NCI-H1930 (cell line): ENCODE measurements at places on chromosomes 5 and 9.

GRCh38 chr5:125549322-125549911, 803.0 kb upstream of the ZNF608 start:
- no peak for DNase-seq

GRCh38 chr9:130927995-130928900, 10.8 kb downstream of the FIBCD1 start:
- no peak for DNase-seq

DNA sequence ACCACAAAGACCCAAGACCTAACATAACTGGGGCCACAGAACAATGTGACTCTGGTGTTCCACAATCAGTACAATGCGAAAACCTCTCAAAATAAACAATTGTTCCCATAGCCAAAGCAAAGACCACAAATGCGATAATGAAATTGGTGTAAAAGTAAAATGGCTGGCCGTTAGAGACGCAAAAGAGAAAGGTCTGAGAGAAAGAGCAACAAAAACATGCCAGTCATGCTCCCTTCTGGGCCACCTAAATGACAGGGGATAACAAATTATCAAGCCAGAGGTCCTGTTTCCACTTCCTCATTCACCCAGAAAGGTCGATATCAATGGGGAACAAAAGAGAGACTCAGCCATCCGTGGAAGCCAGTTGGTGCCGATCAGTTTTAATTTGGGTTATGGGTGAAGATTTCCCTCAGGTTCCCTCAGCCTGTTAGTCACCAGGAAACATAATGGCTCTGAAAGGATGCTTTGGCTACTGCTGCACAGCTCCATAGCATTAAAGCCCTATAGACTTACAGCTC, 9.2 kb upstream of the CFAP95 start:
- no peak for DNase-seq

DNA sequence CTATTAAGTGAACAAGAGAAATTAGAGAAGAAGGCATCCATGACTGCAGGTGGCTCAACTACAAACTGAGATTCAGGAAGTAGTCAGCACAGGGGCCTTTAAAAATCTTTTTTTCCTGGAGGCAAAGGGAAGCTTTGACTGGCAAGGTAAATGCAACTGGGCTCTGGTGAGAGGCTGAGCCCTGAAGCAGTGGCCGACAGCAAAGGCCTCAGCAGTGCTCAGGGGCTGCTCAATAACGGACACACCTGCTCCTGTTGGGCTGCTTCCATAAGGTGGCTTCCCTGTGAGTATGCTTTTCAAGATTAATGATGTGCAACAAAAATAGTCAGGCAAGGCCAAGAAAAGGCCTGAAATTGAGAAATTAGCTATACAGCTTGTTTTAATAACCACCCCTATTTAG, 134.2 kb upstream of the RGMB start:
- DNase-seq: peak; percentile 75

DNA sequence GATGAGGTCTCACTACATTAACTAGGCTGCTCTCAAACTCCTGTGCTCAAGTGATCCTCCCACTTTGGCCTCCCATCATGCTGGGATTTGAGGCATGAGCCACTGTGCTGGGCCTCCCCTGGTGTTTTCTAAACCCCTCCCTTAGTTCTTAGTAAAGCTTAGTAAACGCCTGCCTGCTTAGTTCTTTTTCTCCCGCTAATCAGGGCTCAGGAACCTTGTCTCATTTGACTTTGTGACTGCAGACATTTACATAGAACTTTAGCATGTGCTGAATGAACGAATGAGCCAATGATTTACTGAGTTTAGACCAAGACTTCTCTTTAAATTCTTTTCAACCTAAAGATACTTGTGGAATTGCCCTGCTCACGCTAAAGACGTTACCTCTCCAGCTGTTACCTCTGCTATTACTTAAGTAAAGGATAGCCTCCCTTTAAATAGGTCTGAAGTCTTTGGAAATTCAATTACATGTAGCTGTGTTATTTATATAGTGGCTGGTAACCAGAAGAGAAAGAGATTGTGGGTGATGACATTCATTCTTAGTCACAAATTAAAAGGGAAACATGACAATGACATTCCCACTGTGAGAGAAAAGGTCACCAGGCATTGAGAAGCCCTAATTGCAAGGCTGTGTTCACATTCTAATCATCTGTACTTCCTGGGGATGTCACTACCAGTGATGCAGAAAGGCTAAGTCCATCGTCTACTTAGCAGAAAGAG, 18.6 kb upstream of the SUSD1 start:
- no peak for DNase-seq

- no peak for DNase-seq
Observed at GRCh38 chr9:126411948-126412284, 85.3 kb downstream of the MVB12B start.

DNA sequence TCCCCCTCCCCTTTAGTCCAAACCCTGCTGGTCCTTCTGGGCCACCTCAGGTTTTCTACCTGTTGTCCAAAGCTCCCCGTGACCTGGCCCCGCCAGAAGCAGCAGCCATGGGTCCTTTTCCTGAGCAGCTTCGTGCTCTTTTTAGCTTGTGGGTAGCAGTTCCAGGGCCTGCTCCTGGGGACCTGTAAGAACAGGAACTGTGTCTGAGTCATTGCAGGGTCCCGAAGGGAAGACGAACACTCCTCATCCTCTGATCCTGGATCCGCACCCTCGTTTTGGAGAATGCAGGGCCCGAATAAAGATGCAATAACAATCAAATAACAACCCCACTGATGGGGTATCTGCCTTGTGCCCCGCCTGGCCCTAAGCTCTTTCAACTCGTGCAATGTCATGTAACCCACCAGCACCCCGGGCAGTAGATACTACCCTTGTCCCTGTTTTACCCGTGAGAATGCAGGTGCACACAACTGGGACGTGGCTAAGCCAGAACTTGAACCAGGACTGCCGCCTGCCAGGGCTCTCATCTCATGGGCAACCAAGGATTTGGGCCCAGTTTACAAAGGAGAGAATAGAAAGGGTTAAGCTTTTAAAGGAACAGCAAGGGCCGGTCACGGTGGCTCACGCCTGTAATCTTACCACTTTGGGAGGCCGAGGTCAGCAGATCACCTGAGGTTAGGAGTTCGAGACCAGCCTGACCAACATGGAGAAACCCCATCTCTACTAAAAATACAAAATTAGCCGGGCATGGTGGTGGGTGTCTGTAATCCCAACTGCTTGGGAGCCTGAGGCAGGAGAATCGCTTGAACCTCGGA, 33.2 kb downstream of the NEK6 start:
- DNase-seq: no peak

DNA sequence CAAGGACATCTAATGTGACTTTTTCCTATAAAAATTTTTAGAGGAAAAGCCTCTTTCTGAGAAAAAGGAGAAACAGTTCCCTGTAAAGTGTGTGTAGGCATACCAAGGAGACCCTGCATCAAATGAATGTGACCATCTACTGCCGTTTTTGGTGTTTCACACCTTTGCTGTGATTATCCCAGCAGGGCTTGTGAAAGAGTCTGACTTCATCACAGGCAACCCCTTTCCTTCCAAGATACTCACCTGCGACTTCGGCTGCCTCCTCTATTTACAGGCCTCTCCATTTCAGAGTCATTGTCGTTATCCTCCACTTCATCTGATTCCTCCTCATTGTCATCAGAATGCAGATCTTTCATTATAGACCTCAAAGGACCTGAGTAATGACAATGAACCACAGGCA, 259.1 kb downstream of the MLLT3 start:
- DNase-seq: peak; percentile 25

DNA sequence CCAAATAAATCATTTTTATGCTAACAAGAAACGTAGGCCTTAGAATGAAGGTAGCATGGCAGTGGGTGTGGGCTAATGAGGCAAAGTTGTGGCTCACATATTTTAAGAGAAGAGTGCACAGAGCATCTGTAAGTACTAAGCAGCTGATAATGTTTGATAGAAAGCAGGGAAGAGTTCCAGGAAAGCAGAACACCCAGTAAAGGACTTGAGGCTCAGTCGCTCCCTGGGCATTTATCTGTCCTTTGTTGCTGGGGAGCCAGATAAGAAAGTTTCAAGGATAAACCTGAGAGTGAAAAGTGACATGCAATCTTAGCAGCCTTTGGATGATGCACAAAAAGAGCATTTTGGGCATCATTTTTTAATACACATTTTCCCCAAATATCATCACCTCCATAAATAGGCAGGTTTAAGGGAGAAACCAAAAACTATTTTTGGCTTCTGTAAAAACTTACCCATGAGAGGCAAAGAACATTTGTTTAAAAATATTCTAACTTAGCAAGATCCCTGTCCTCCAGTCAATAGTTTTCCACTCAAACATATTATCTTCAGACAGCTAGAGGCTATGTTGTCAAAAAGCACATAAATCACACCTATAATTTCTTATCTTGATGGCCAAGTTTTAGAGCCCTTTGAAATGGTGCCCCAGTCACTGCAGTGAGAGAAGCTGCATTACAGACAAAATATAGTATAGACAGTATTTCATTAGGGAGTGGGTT, 3.4 kb downstream of the FREM1 start:
- DNase-seq: no peak

GRCh38 chr5:158801268-158801667, 298.4 kb downstream of the EBF1 start:
- peak; percentile 5 for DNase-seq

DNA sequence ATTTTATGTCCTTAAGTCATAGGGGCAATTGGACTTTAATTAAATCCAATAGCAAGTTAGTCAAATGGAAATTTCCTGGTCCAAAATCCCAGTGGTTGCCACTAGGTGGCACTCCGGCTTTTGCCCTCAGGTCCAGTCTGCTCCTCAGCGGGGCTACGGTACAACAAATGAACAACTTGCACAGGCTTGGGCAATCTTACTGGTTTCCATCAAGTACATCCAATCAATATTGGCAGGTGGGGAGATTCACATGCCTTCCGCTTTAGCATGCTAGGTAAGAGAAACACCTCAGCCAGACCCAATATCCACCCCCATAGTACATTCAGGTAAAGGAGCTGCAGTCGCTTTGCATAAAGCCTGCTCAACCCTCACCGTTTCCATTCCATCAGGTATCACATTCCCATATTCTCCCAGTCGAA, 6.3 kb upstream of the MXD3 start:
- peak; percentile 19 for DNase-seq

DNA sequence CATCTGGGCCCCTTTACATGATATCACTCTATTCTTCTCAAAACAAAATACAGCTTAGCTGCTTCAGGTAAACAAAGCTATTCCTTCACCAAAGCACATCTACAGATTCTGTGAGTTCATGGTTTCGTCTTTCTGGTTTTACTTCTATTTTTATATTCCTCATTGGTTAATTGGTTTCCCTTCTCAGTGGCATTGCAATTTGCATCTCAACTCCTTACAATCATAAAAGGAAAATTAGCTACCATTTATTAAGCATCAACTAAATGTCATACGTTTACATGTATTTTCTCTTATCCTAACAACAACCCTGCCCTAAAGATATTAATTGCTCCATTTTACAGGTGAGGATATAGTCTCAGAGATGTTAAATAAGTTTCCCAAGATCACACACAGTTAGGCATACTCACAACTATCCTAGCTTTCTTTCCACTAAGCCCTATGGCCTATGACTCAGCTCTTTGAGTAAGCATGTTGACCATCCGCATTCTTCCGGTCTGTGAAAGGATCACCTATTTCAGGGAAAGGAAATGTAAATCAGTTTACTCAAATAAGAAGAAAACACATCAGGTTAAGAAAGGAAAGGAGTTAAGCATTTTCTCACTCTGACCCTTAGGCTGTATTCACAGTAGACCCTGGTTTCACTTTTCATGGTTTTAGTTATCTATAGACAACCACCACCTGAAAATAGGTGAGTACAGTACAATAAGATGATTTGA, 146.1 kb downstream of the CAAP1 start:
- DNase-seq: no peak

- DNase-seq: no peak
Observed at GRCh38 chr5:67748165-67748690, 467.3 kb upstream of the PIK3R1 start.

DNA sequence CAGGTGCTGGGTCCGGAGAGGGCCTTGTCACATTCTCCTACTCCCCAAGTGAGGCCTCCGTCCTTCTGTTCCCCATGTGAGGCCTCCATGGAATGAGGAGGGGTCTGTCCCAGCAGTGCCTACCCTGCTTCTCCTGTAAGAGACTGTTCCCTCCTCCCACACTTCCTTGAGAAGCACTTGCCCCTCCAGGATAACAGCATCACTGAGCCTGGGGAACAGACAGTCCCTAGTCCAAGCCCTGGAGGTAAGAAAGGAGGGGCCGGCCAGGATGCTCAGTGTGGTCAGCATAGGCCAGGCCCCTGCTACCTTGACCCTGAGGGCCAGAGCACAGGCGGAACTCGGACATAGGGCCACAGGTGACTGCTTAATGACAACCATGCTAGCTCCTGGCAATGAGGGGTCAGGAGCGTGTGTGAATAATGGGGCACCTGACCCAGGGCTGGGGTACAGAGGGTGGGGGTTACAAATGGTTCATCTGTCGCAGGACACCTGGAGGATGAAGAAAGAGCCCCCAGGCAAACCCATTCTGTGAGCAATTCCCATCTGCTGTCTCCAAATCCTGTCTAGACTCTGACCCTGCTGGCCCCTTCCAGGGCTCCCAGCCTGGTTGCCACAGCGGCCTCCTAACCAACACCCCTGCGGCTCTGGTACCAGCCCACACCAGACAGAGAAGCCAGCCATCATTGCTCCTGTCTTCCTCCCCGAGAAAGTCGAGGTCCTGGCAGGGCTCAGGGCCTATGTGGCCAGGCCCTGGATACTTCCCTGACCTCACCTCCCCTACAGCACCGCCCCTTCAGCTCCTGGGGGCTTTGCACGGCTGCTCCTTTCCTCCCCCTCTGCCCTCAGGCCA, 20.3 kb downstream of the RALGDS start:
- no peak for DNase-seq

DNA sequence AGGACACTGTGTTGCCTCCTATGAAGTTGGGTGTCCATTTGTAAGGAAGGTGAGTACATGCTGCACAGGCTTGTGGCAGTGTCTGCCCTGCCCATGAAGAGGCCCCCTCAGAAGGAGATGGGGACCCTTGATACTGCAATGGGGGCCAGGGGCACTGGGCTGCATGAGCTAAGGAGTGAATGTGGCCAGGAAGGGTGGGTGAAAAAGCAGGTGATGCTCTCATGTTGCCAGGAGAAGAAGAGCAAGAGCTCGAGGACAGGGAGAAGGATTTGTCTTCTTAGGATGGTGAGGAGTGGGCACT, 76.1 kb downstream of the NSUN2 start:
- no peak for DNase-seq

DNA sequence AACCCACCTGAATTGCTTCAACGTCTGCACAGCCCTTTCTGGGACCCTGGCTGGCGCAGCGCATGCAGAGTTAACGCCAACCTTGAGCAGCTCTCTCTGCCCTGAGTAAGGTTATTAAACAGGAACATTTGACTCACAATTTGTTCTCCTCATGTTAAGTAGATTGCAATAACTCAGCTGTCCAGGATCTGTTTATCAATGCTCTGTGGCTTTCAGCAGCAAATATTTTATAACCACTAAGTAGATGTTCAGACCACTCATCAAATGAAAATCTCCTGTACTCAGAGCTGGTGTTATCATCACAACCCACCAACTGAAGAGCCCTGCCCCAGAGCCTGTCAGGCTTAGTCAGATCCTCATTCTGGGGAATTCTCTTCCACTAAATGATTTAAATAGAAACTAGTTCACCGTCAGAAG, 403.0 kb downstream of the ZNF608 start:
- DNase-seq: no peak

- no peak for DNase-seq
Observed at GRCh38 chr9:97447001-97447400, 35.1 kb downstream of the TDRD7 start.
